NCI-H226 (cell line): ENCODE measurements at places on chromosomes 3 and 15.

GRCh38 chr15:87746333-87746732 is 510.2 kb downstream of the NTRK3 start:
- DNase-seq = no peak

DNA sequence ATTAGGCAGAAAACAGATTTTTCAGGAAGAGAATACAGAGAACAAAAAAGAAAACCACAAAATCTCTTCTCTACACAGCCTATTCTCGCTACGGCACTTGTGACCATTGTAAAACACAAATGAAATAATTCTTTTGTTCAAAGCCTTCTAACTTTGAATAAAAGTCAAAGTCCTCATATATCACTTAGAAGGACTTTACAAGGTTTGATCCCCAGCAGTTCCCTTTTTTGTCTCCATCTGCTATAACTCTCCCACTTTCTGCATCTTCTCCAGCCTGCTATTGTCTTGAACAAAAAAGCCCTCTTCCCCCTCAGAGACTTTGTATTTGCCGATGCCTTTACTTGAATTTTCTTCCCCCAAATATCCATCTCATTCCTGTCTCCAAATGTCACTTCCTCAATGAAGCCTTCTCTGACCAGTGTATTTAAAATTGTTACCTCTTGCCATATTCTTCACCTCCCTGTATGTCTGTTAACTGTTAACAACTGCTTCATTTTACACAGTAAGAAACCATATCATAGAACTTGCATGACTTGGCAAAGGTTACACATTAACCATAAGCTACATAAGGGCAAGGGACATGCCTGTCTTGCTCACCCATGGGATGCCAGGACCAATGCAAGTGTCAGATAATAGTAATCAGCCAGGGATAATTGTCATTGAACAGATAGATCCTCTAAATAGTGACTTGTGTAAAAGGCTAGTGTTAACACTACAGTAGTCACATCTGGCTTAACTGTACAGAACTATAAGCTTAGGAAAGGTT is 122.4 kb downstream of the CBLB start:
- no peak for DNase-seq

GRCh38 chr3:165359005-165359404 is 162.8 kb upstream of the SLITRK3 start:
- no peak for DNase-seq

GRCh38 chr3:117910820-117911521 is 1123.7 kb downstream of the IGSF11 start:
- no peak for DNase-seq

DNA sequence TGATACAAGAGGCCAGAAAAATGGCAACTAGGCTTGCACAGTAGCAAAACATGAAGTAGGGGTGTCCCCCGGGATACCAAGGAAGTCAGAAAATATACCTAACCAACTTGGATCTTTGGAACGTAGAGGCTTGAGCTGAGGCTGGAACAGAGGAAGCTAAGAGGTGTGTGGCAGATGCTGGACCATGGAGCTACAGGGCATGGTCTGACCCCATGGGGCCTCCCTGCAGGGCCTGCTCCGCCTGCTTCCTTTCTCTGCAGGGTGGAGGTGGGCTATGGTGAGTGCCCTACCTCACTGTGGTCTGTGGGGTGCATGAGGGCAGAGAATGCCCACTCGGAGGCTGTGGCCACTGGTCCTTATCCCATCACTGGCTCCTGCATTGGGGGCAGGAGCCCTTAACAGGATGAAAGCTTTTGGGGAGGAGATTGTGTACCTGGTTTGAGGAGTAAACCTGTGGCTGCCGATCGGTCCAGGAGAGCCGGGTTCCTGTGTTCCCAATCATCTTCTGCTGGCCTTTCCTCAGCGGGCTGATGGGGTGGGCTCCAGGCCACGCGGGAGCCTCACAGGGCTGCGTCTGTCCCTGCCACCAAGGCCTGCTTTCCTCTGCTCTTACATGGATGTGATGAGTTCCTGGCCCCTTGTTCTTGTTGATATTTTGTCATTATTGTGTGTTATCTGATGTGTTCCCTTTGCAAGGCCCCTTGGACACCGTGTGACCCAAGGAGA is 96.8 kb downstream of the OCA2 start:
- DNase-seq = no peak
